ENCODE measurements at places on chromosomes 1 and 21. TPM values are rescaled to one million over a fixed set of nuclear protein-coding genes. Genes with fewer than 3 reads are reported as not detected.

Gene ICOSLG
- total RNA-seq = 6.1 TPM

DNA sequence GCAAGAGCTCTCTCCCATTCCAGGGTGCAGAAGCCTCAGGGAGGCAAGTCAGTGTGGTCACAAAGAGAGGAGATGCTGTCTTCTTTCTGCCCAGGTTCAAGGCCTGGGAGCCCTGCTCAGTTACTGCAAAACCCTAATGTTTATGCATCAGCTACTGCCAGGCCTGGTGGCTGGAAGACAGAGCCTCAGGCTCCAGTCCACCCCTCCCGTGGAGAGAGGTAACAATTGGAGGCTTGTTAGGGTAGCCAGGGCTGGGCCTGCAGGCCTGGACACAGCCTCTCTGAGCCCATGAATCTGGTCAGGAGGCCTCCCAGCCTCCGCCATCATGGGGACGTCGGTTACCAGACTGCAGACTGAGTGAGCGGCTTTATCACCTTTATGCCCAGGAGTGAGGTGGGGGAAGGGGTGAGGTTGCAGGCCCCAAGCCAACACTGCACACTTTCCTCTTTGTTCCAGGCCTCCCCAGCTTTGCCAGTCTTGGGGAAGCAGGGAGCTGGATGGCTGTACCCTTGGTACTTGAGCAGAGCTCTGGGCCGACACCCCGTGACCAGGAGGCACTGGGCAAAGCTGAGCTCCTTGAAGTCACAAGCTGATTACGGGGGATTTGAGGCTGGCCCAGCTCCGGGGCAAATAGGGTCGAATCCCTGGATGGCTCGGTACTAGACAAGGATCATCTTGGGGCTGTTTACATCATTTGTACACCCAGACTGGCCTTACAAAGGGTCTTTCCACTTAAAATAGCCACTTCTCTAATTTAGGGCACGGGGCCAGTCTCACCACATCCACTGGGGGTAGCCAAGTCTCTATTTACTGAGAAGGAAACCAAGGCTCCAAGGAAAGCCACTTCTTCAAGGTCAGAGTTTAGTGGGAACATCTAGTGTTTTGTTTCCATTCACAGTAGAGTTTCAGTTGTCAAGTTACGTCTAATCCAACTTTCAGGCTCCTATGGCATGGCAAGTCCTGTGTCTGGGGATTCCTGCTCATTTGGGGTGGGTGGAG is 5.2 kb downstream of the SLC2A1 start:
- no peak for DNase-seq

DNA sequence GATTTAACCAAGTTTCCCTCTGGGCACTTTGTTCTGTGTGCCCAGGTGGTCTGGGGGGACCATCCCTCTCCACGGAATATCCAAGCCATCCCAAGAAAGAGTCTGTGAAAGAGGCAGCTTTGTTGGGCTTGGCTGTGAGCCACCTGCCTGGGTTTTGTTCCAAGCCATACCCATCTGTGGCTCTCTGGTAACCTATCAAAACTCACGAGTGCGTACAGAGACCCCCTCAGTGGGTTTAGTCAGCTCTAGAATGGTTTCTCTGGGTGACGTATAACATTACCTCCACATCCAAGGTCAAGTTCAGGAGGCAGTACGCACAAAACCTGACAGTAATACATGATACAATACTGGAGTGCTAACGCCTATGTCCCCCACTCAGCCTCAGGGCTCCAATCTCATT is 54.2 kb downstream of the DNTTIP2 start:
- no peak for DNase-seq

DNA sequence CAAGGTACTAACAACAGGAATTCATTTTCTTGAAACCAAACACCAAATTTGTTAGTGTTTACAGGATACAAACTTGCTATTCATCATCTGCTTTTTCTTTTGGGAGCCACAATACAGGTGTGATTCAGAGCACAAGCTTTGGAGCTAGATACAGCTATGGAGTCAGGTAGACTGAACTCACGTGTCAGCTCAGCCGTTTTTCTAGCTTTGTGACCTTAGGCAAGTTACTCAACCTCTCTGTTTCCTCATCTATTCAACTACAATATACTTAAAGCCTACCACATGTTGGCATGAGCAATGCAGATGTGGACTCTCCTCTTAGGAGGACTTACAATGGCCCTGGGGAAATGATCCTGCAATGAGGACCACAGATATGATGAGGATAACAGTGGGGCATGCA is 6.3 kb downstream of the HTR1D start:
- DNase-seq = no peak

- DNase-seq = no peak
These were observed 103.1 kb downstream of the MRPS6 start for GRCh38 chr21:34176448-34176847.

DNA sequence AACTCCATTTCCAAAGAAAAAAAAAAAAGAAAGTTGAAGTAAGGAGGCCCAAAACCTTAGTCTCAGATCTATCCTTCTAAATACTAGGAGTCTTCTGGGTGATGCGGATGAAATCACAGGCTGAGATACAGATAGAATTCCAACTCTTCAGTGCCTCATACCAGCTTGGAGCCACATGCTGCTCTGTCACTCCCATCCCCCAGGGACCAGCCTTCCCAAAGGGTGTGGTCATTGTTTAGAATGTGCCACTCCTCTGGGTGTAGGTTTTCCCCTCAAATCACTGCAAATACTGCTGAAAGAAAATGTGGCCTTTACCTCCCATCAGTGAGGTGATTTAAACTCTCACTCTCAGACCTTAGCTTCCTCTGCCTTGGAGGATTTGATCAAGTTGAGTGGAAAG is 112.9 kb downstream of the CDC7 start:
- DNase-seq = no peak

- no peak for DNase-seq
These were observed 13.7 kb downstream of the PPP1R12B start for GRCh38 chr1:202362212-202362611.

GRCh38 chr1:25140073-25140797 is 92.1 kb downstream of the SYF2 start:
- no peak for DNase-seq
